Placental pericyte (primary cell): ENCODE measurements at places on chromosomes 11 and 22. TPM values are rescaled to one million over a fixed set of nuclear protein-coding genes. Genes with fewer than 3 reads are reported as not detected.

Gene UCP3
- total RNA-seq, result 0.44 and 0.72 TPM in 2 replicates

Gene MAJIN
- not detected in 2 replicates for total RNA-seq

Gene CSNK2A3
- total RNA-seq, result 2.0 TPM in 2 replicates

Gene MYEOV
- 0.66 and 46.8 TPM in 2 replicates for total RNA-seq

Gene APOBEC3H
- not detected in 2 replicates for total RNA-seq

Gene C22orf23
- 0.43 and 0.66 TPM in 2 replicates for total RNA-seq

Gene SLC22A6
- total RNA-seq, result not detected in 2 replicates

Gene IFTAP
- total RNA-seq, result 12.3 and 17.3 TPM in 2 replicates

Gene GRAP2
- total RNA-seq, result not detected in 2 replicates

Gene PRDM11
- total RNA-seq, result 3.4 and 5.7 TPM in 2 replicates

Gene SUSD2
- total RNA-seq, result 0.44 and 17.2 TPM in 2 replicates

Gene APOL5
- not detected in 2 replicates for total RNA-seq

Gene MS4A15
- not detected in 2 replicates for total RNA-seq

Gene CASP1
- total RNA-seq, result 25.3 and 32.0 TPM in 2 replicates

Gene SIK2
- 6.8 and 12.6 TPM in 2 replicates for total RNA-seq

Gene HNRNPUL2
- total RNA-seq, result 7.0 and 16.3 TPM in 2 replicates

Gene CCDC34
- total RNA-seq, result 0.88 and 5.3 TPM in 2 replicates
